ENCODE measurements at places on chromosomes 5 and 9.

GRCh38 chr5:8827696-8828095 lies 718.2 kb downstream of the SEMA5A start:
- DNase-seq = no peak

DNA sequence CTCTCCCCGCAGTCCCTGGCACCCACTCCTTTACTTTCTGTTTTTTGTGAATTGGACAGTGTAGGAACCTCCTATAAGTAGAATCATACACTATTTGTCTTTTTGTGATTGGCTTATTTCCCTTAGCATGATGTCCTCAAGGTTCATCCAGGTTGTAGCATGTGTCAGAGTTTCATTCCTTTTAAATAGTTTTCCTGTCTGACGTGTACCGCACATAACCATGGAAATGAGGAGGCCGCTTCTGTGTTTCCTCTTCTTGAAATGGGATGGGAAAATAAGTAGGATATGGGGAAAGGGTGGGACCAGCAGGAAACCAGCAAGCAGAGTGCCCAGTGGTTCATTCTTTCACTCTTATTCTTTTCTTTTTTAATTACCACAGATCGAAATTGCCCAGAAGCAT lies 72.6 kb upstream of the ENTREP1 start:
- DNase-seq = no peak

GRCh38 chr9:108002371-108002956 lies 512.9 kb upstream of the KLF4 start:
- no peak for DNase-seq

- no peak for DNase-seq
Measured at GRCh38 chr5:116525674-116526073, 48.9 kb downstream of the SEMA6A start.

DNA sequence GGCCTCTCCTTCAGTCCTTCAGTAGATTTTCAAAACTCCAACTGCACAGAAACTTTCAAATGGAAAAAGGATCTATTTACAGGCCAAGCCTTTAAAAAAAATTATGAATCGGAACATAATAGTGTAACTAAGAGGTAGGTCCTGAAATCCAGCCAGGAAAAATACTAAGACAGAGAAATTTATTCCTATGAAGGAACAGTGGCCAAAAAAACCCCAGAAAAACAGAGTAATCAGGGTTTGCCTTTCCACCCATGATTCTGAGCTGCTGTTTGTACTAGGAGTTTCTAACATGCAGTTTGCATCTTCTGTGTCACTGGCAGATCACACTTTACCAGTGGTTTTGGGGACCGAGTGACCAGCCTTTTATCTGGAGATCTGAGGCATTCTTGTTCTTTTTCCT lies 93.1 kb upstream of the TMED7 start:
- DNase-seq = no peak

GRCh38 chr9:72305102-72305546 lies 59.9 kb downstream of the ZFAND5 start:
- DNase-seq = no peak

GRCh38 chr5:161274951-161275350 lies 271.6 kb downstream of the GABRB2 start:
- DNase-seq = no peak

DNA sequence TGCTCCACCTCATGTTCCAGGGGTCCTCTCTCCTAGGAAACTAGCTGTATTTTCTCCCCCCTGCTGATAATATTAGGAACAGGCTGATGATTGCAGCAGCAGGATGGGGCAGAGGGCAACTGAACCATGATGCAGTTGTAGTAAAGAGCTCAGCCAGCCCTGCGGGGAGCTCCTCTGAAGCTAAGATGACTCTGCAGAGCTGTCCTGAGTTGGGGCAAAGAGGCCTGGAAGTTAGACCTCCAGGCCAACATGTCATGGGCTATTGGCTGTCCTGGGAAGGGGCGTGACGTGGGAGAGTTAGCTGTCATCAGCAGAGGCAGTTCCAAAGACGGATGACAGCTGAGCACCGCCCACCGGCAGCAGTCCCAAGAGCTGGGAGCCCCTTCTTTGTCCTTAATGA lies 6.6 kb upstream of the FBP1 start:
- no peak for DNase-seq

- no peak for DNase-seq
Measured at GRCh38 chr9:81264516-81264915, 424.8 kb downstream of the TLE1 start.

DNA sequence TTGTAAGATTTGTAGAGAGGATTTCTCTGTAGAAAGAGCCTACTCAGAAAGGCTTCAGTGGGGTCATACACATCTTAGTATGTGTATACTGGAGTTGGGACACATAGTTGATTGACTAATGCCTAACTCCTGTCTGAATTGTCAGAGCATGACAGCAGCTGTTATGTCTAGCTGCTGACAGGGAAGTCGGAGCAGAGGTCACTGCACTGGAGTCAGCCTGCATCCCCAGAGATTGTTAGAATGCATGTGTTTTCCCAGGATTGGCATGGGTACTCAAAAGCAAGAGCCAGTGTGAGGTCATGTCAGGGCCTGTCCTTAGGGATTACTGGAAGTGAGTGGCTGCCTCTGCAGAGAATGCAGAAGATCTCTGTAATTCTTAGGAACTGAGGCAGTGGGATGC lies 82.7 kb downstream of the ITGA1 start:
- DNase-seq = no peak

DNA sequence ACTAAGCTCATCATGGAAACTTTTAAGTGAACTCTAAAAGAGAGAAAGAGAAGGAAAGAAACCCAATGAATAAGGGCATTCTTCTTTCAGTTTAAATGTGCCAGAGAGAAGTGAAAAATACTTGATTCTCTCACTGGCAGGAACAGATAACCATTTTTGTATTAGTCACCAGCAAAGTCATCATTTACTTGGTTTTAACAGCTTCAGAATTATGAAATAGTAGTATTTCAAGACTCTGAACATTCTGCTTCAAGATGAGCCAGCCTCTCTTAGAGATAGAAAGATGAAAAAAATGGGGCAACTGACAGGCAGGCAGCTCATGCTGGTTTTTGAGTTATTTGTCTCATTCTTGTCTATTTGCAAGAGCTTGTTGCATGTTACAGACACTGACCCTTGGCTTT lies 103.5 kb downstream of the GCNT1 start:
- no peak for DNase-seq

GRCh38 chr5:54876-55569 lies 36.9 kb upstream of the PLEKHG4B start:
- DNase-seq = no peak

GRCh38 chr9:92669527-92669889 lies 423 bp downstream of the IPPK start:
- no peak for DNase-seq

GRCh38 chr9:110029429-110029955 lies 178.5 kb downstream of the C9orf152 start:
- no peak for DNase-seq

DNA sequence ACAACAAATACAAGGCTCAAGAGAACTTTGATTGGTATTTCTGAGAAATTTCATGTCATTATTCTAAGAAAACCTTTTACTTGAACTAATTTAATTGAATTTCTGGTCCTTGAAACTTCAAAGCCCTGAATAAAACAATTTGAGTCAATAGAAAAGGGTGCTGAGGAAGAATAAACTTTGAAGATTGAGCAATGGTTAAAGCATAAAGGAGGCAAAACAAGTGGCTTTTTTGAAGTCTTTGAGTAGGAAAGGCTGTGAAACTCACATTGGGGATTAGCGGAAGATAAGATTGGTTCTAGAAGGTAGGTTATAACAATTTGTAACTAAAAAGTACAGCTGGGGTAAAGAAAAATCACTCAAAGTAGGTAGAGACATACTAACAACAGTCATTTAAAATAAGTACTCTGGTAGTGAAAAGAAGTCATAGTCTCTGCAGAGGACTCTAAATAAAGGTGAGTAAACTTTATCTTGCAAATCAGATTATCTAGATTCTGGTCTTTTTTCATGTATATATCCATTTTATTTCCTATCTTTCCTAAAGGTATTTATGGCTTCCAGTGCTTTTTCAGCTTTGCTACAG lies 6.4 kb upstream of the PLPP1 start:
- DNase-seq = no peak

DNA sequence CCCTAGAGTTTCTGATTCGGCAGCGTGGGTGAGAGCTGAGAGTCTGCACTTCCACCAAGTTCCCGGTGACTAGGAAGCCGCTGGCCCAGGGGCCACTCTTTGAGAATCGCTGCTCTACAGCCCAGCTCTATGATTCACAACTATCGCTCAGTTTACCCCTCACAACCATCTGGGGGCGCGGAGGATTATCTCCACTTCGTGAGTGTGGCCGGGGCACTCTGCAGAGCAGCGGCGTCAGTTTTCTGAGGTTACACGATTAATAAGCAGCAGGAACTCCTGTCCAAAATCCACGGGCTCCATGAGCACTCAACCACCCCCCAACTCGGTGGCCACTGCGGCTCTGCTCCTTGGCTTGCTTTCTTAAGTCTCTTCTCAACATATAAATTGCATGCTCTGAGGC lies 19.3 kb downstream of the CORO2A start:
- DNase-seq = no peak

GRCh38 chr5:180639741-180640610 lies 9.4 kb downstream of the FLT4 start:
- DNase-seq = no peak

DNA sequence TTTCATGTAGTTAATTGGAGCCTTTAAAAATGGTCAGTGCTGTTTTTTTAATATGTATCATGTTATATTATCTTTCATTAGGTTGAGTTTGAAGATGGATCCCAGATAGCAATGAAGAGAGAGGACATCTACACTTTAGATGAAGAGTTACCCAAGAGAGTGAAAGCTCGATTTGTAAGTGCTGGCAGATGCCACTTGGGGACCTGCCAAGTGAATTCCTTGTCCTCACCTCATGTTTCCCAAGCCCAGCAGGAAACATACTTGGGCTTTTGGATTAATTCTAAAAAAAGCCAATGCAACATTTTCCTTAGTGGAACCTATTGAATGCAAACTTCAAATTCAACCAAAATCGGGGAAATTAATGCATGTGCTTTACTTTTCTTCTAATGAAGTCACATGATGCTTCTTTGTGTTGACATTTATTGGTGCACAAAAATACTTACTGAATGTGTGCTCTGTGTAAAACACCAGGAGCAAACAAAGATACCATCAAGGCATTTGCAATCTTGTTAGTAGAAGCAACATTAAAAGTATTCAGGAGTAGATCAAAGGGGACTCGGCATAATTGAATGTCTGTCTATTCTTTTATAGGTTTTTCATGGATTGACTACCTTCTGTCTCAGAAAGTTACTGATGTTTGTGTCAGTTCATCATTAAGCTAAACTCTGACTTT lies 412.1 kb downstream of the KDM4C start:
- DNase-seq = no peak

DNA sequence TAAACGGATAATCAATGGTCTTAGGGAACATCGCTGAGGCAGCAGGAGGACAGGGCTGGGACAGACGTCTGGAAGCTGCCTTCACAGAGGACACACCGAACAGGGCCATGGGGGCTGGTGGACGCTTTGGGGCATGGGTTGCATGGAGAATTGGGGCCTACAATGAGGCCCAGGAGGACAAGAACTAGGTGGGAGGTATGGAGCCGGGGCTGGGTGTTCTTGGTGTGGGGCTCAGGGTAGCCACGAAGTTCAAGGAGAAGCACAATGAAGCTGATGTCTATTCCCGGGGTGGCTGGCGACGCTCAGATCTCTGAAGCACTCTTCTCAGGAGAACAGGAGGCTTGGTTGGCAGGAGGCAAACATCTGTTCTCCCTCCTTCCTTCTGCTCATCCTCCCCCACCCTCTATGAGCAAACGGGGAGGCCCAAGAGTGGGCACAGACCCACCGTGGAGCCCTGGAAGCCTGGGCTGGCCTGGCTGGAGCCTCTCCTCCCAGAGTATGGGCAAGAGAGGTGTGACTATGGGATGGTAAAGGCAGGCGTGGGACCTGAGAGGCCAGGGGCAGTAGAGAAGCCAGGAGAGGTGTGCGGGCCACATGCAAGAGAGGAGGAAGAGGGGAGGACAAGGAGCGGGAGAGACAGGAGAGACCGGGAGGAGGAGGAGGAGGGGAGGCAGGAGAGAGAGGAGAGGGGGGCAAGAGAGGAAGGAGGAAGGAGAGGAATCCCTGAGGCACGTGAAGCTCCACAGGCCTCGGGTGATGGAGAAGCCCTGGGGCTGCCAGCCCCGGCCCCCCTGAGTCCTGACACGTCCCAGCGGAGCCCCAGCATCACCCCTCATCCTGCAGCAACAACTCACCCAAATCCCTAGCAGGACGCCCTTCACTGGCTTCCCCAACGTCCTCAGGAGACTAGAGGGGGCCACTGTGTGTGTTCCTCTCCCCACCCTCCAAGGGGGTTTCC lies 159.1 kb downstream of the OLFM1 start:
- DNase-seq = no peak

DNA sequence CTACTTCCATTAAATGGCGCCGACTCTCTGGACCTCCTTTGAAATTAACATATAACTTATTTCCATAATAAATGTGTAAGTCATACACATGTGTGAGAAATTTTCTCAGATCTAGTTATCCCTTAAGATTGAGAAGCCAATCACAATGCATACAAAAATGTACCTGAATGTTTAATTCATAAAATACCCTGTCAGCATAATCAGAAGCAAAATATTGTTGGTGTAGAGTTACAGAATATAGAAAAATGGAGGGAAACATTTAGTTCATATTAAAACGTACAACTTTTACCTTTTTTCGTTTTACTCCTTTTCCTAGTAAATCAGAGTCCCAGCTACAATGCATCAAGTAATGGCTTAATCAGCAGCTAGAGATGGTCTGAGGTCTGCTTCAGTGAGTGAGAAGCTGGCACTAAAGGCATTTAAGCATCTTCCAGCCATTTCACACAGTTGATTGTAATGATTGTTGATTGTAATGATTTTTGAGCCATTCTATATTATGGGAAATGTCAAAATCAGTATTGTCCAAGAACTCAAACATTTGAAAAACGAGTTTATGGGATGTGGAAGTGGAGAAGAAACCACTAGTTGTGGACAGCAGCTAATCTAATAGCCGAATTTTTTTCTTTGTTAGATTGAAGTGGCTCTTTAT lies 81.8 kb downstream of the ANXA1 start:
- DNase-seq = no peak

GRCh38 chr5:37436146-37436934 lies 57.2 kb downstream of the WDR70 start:
- DNase-seq = no peak

DNA sequence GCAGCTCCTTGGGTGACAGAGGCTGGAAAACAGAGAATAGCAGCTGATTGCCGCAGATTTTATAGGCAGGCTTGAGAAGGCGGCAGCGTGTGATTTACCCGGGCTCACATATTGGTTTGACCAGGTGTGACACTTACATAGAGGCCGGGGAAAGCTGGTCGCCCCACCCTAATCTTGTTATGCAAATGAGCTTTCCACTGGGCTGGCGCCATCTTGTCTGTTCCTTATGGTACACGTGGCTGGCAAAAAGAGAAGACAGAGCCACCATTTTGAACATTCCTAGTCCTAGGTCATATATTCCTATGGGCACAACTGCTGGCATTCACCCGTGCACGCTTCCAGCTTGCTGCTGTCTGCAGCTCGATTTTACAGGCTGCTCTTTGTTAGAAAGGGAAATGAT lies 11.3 kb upstream of the SPZ1 start:
- no peak for DNase-seq

Measured in right renal cortex interstitium (tissue), 3 donors.